NCI-H345 (cell line): ENCODE measurements at places on chromosomes 3 and 15.

DNA sequence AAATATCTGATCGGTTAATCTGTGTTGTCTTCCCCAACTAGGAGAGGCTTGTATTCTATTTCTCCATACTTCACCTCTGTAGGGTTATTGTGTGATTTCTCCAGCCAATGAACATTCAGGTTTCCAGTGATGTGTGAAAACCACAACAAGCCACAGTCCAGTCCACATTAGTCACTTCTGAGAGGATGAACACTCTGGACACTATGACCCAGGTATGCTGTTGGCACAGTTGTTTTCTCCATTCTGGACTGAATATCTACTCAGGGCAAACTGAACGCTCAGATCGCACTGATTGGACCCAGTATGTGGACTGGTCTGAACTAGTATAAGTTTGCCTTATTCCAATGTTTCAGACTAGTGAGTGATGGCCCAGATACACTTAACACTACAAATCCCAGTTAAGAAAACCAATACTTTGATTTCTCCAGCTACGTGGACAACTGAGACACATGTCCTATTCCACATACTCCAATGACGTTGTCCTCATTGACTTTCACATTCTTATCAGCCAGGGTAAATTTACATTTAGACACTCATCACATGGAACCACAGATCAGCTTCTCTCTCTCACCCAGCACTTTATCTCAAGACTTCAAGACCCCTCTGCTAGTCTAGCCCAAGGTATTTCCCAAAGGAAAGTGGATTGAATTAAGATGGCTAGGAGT, 587.4 kb upstream of the SGO1 start:
- DNase-seq = no peak

DNA sequence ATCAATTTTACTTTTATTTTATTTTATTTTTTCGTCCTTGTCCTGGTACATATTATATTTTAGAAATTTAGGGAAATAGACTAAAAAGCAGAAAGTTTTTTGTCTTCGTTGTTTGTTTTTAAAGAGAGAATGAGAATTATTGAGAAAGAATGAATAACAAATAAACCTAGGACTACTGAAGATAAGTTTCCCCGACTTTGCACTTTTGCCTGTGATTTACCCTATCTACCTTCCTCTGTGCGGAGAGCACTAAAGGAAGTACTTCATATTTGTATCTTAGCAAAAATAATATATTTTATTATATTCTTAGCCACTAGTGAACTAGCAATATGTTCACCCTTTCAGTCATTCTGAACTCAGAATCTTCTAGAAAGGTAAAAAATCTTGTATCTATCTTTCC, 60.6 kb downstream of the ECT2 start:
- no peak for DNase-seq

DNA sequence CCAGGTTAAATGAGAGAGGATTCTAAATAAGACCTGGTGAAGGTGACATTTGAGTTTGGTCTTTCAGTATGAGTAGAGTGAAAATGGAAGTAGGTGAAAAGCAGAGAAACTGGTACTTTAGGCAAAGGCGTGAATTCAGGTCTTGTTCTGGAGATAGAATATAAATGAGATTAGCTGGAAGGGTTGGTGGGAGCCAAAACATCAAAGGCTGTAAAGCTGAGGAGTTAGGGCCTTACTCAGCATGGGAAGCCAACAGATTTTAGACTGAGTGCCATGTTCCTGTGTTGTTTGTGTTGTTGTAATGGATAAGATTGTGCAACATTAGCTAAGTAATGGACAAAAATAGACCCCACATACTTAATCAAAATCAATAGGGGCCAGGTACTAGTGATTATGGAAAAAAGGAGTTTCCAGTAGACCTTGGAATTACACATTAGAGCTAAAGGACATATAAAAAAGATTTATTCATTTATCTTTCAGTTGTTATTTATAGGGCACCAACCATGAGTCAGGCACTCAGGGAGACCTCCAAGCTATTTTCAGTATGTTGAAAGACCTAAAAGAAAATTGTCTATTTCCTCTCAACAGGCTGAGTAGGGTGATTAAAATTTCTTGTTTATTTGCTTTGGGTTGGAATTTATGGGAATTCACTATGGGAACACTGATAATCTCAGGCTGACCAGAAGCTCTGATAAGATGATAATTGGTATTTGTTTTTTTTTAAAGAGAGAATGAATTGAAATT, 20.8 kb downstream of the ARL14 start:
- no peak for DNase-seq

- DNase-seq = no peak
Observed at GRCh38 chr3:139778682-139779233, 101.0 kb upstream of the NMNAT3 start.

DNA sequence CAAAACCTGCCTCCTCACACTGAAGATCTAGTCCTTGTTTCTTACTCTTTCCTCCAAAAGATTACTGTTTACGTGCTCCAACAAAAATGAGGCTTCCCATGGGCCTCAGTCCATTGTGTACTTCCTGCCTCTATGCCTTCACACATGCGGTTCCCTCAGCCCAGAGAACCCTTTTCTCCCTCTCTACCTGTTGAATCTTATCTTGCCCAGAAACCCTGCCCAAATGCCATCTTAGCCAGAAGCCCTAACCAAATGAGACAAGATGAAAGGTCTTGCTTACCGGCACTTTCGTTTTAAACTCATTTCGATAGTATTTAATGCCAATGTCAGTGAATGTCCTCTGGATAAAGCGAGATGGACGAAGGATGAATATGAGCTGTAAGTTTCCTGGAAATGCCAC, 85.5 kb downstream of the B3GNT5 start:
- no peak for DNase-seq

- DNase-seq = no peak
Observed at GRCh38 chr15:29138260-29138659, 131.4 kb downstream of the NSMCE3 start.

GRCh38 chr3:133472889-133473288, 73.0 kb downstream of the BFSP2 start:
- no peak for DNase-seq

- no peak for DNase-seq
Observed at GRCh38 chr3:196082619-196082971, 705 bp upstream of the TFRC start.

GRCh38 chr3:134404366-134404885, 30.2 kb upstream of the AMOTL2 start:
- no peak for DNase-seq

DNA sequence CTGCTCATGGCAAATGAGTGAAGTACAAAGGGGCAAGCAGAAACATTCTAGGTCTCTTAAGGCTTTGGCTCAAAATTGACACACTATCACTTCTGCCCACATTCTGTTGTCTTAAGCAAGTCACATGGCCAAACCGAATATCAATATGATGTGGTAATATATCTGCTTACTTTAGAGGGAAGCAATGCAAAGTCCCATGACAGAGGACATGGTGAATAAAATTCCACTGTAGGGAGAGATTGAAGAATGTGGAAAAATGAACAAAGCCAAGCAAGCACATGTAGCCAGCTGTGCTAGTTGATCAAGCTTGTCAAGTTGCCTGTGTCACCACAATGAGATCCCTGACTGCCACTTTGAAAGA, 11.2 kb upstream of the TBC1D5 start:
- DNase-seq = no peak

GRCh38 chr3:4827767-4828166, 151.5 kb upstream of the BHLHE40 start:
- no peak for DNase-seq

DNA sequence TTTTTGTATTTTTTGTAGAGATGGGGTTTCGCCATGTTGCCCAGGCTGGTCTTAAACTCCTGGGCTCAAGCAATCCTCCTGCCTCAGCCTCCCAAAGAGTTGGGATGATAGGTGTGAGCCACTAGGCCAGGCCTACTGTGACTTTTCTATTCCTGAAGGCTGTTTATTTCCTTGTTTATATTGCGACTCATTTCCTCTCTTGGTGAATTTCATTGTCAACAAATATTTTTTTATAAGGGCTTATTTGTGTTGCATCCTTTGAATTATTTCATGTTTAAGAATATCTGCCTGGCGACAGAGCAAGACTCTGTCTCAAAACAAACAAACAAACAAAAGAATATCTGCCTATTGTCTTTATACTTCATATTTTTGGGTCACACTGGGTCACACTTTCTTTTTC, 29.4 kb upstream of the MCCC1 start:
- DNase-seq = no peak

- no peak for DNase-seq
Observed at GRCh38 chr3:17945018-17945798, 202.8 kb upstream of the TBC1D5 start.

GRCh38 chr15:50162969-50163718, 18.9 kb upstream of the SLC27A2 start:
- DNase-seq = no peak

GRCh38 chr15:45904019-45904418, 269.2 kb downstream of the SQOR start:
- DNase-seq = no peak

GRCh38 chr15:73442421-73442820, 543 bp upstream of the REC114 start:
- no peak for DNase-seq

GRCh38 chr3:71132995-71133730, 450.4 kb downstream of the FOXP1 start:
- DNase-seq = peak; percentile 9

DNA sequence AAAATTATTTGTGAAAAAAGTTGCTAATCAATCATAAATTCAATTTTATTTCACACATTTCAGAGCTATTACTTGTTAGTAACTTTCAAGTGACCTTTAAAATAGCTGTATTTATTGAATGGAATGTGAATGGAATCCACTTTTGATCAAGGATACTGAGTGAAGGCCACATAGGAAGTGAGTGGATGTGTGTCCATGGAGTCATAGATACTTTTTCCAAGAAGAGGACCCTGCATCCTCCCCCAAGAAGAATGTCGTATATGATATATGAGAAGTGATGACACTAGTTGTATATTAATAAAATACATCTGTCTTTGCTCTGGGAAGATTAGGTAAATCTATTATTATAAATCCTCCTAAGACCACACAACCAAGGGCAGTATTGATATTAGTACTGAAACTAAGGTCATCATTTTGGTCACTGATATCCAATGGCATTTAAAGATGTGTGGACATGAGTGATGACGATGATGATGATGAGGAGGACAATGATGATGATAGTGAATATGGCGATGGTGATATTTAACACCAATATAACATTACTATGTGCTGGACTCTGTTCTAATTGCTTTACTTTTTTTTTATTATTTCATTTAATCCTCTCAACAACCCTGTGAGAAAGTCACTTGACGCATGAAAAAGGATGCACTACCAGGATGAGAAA, 493.0 kb upstream of the NR2F2 start:
- no peak for DNase-seq

- DNase-seq = peak; percentile 91
Observed at GRCh38 chr3:187989575-187990153, 164.3 kb upstream of the LPP start.
